ENCODE measurements at places on chromosomes 3 and 15.

- no peak for DNase-seq
Observed at GRCh38 chr3:187551416-187551815, 118.8 kb downstream of the SST start.

GRCh38 chr3:14885307-14885706 is 62.1 kb upstream of the NR2C2 start:
- DNase-seq: peak; percentile 36

GRCh38 chr3:169607949-169608348 is 55.6 kb downstream of the MECOM start:
- DNase-seq: no peak

GRCh38 chr3:11603628-11604027 is 40.1 kb downstream of the VGLL4 start:
- DNase-seq: no peak

- DNase-seq: no peak
Observed at GRCh38 chr3:174251681-174252080, 607.5 kb upstream of the NAALADL2 start.
